Upper lobe of right lung (tissue), 1 donor: ENCODE measurements at places on chromosomes 3 and 15.

DNA sequence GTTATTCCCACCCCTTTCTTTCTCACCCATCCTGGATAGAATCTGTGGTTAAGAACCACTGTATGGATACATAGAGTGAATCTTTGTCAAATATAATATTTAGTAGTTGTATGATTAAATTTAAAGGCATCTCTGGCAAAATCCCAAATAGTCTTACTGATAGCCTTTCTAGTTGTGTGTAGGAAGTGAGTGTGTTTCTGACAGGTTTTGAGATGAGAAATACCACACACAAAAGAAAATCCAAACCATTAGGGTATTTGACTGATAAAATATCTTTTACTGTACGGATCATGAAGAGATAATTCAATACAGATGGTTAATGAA, 44.7 kb upstream of the PLCL2 start:
- DNase-seq = no peak

GRCh38 chr3:195900436-195901355, 7.7 kb downstream of the TNK2 start:
- DNase-seq = peak; percentile 84

DNA sequence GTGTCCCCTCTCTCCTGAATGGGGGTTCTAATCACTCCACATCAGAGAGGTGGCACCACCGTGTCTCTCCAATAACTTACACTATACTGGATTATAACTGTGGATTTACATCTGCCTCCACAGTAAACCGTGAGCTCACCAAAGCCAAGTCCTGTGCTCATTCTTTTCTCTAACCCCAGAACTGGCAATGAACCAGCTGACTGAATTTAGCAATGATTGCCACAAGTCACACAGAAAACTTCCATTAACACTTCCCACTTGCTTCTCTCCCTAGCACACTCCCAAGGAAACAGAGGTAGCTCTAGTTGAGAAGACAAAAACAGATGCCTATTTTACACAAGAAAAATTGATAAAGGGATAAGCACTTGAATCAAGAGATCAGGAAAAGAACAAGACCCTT, 361.3 kb downstream of the ULK4 start:
- DNase-seq = no peak

DNA sequence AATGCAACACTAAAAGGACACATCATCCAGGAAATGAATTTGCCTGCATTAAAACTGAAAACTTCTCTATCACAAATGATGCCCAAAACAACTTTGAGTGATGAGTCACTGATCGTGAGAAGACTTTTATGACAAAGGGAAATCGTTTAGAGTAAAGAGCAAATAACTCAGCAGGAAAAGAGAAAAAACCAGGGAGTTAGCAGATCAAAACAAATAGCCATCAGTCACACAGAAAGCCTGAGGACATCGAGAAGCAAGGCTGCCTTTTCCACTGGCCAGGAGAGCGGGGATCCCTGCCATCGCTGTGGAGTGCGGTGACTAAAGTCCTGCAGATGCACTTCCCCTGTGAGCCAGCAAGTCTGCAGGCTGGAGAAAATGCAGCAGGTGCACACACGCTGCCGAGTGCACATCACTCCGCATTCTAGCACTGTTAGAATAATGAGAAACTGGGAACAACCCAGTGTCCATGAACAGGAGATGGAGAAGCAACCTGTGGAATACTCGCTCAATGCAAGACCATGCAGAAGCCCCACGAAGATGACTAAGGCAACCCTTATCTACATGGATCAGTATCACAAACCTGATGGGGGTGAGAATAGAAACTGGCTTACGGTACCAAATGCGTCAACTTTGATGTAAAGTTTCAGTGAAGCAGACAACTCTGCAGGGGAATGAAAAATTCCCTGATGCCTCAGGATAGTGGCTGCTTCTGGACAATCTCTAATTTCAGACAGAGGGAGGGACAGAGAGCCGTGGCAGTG, 86.4 kb downstream of the NSMCE3 start:
- no peak for DNase-seq

DNA sequence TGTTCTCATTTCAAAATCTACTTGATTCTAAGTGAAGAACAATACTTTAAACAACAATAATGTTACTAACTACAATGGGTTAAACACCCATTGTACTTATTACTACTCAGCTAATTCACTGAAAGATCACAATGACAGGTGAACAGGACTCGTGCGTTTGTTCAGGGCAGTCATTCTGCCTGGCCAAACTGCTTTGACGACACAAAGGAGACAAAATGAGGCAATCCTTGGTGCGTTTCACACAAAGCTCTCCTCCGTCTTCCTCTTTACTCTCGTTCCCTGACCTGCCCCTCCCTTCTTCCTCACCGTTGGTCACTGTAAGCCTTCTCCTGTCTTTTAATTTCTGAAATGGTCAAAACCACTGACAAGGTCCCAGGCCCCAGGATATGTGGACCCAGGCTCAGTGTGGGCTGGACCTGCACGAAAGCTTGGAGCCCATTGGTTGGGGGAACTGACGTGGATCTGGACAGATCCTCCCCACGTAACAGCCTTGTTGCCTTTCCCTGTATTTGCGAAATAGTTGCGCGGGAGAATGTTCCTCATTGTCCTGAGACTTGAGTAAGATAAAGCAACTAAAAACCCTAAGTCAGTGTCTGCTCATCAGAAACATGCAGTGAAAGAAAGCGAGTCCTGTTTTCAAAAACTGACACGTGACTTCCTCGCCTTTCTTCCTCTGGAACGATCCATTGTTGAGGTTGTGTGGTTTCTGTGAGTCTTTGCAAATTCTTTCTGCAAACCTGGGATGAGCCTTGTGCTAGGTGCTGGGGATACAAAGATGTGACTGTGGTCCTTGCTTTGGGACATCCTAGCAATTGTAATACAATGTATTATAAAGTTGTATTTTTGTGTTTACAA, 147.1 kb upstream of the RGMA start:
- DNase-seq = peak; percentile 80
